ENCODE measurements at places on chromosomes 1 and 21.

DNA sequence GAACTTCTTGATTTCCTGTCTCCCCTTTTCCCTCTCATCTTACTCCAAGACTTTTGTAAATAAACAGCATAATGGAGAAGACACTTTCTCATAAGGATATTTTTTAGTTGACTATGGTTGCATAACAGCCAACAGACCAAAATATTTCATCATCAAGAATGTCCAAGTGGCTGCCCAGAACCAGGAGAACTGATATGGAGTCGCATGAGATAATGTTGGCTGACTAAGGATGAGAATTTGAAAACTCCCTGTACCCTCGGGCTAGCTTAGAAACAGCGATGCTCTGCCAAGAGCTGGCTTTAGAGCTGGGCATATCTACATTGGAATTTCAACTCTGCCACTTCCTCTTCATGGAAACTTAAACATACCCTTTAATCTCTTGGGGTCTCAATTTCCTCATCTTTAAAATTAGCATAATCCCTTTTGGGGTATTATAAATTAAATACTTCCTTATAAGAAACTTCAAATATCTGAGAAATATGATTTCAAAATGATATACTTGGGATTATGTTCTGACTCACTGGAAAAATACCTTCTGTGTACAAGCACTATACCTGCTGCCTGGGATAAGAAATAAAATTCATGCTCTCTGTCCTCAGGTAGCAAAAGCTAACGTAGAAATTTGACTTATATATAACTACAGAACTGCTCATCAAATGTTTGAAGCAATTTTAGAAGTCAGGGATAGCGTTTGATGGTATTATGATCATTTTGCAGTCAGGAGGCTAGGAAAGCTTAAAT is 777.3 kb downstream of the LTN1 start:
- DNase-seq, result no peak

- no peak for DNase-seq
Observed at GRCh38 chr21:46325073-46325912, 1.3 kb downstream of the PCNT start.

- no peak for DNase-seq
Observed at GRCh38 chr1:167499106-167499505, 19.2 kb downstream of the CD247 start.

DNA sequence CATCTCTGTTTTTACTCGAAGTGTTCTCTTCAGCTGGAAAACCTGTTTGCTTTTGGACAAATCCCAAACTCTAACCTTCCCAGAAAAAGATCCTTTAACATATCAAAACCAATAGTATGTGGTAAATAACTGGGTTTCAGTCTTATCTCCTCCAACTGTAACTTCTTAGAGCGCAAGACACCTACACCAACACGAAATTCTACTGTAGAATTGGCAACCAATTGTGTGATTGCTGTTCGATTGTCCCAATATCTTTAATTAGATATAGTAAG is 5.8 kb upstream of the MPZL1 start:
- no peak for DNase-seq

GRCh38 chr1:162180813-162181212 is 111.3 kb downstream of the NOS1AP start:
- DNase-seq, result no peak

GRCh38 chr1:78351551-78352216 is 139.1 kb upstream of the PTGFR start:
- no peak for DNase-seq

All from NCI-H2081 treated with DMSO at 0.1 percent for 48 hours (cell line).